Lower leg skin (tissue), 4 donors: ENCODE measurements at places on chromosomes 1 and 21. TPM values are rescaled to one million over a fixed set of nuclear protein-coding genes. Genes with fewer than 3 reads are reported as not detected.

Gene REG4
- total RNA-seq, result not detected

Gene OR2M3
- not detected for total RNA-seq

- no peak for DNase-seq
Measured at GRCh38 chr21:37458669-37459276, 92.2 kb downstream of the DYRK1A start.

- DNase-seq, result no peak
Measured at GRCh38 chr1:197692965-197693364, 82.3 kb downstream of the DENND1B start.

DNA sequence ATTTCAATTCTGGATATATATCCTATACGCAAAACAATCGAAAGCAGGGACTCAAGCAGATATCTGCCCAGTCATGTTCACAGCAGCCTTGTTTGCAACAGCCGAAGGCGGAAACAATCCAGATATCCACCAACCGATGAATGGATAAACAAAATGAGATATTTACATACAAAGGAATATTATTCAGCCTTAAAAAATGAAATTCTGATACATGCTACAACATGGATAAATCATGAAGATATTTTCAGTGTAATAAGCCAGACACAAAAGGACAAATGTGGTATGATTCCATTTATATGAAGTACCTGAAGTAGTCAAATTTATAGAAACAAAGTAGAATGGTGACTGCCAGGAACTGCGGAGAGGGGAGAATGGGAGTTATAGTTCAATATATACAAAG is 15.6 kb downstream of the GATAD2B start:
- DNase-seq, result no peak

DNA sequence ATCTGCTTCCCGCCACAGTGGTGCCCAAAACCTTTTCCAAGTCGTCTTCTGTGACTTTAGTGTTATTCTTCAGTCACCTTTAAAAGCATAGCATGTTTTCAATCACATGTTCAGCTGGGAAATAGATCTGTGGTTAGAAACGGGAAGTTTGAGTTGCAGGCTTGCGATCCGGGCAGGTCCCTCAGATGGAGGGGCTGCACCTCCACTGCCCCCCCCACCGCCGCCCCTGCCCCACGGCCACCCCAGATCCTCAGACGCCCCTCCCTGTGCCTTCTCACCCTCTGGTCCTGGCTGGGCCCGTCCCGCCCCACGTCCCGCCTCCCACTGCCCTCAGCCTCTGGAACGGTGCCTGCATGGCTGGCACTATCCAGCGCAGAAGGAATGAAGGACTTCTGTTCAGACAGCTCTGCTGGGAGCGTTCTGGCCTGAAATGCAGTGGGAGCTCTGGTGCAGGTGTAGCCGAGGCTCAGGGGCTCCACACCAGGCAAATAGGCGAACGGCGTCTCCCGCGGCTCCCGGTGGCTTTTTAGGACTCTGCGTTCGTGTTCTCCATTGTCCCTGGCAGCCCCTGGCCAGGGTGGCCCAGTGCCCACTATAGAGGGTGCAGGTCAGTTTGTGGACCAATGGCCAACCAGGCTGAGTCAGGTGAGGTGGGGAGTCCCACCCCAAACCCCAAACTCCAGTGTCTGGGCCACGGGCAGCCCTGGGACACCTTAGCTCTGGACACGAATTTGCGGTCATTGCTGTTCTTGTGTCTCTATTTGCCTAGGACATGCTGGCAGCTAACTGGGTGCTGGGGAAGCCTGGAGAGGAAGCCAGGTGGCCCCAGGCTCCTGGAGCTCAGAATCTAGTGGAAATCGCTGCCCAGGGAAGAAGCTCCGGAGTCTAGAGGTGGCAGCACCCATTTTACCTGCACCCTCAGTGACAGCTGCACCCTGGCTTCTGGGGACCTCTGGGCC is 67.1 kb downstream of the FAAP20 start:
- no peak for DNase-seq

- no peak for DNase-seq
Measured at GRCh38 chr1:94929351-94930217, 2.7 kb upstream of the CNN3 start.
